NCI-H2081 (cell line): ENCODE measurements at places on chromosomes 2 and 18.

DNA sequence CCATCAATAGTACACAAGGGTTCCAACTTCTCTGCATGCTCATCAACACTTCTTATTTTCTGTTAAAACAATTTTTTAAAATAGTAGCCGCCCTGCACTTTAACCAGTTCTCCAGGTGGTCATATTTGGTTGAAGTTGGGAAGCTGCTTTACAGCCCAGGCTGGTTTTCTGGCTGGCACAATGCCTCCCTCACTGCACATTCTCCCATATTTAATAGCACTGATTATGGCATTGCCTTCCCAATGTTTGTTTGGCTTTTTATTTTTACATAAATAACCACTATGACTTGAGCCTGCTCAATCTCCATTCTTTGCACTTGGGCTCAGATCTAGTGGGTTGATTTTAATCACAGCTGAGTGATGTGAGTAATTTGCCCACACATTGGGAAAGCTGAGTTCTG lies 111.9 kb upstream of the MAP4K3 start:
- no peak for DNase-seq

DNA sequence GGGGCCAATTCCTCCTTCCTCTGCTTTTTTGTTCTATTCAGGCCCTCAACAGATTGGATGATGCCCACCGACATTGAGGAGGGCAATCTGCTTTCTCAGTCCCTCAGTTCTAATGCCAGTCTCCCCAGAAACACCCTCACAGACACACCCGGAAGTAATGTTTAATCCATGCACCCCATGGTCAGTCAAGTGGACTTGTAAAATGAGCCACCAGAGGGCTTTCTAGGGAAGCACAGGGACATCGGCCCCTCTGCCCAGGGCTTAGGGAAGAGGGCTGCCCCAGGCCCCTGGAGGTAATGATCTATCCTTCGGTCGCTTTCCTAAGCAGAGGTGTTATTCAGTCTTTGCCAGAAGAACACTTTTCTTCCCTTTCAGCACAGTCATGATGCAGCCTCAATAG lies 107.4 kb downstream of the PDCL3 start:
- no peak for DNase-seq

DNA sequence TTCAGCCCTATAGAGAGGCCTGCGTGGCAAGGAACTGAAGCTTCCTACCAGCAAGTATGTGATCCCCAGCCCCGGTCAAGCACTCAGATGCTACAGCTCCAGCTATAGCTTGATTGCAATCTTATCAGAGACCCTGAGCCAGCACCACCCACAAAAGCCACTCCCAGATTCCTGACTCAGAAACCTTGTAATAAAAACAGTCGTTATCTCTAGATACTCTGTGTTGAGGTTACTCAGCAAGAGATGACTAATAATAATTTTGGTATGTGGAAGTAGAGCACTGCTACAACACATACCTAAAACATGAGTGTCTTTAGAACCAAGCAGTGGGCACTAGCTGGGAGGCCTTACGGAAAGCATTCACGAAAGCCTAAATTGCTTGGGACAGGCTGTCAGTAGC lies 216.9 kb downstream of the UXS1 start:
- DNase-seq = no peak

DNA sequence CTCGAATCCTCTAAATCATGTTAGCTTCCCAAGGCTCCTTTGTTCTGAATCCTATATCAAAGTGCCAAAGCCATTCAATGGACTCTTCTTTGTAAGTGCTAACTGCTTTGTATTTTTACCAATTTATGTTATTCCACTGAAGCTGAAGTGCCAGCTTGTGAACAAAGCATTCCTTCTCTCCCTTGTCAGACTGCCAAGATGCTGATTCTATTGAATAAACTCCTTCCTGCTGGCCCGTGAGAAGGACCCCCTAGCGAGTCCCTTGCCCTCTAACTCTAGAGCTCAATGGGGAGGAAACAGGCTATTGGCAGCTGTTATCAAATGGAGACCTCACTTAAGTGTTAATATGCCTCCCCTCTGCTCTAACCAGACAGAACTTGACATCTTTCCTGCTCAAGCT lies 1097.9 kb upstream of the CNTNAP5 start:
- DNase-seq = no peak

DNA sequence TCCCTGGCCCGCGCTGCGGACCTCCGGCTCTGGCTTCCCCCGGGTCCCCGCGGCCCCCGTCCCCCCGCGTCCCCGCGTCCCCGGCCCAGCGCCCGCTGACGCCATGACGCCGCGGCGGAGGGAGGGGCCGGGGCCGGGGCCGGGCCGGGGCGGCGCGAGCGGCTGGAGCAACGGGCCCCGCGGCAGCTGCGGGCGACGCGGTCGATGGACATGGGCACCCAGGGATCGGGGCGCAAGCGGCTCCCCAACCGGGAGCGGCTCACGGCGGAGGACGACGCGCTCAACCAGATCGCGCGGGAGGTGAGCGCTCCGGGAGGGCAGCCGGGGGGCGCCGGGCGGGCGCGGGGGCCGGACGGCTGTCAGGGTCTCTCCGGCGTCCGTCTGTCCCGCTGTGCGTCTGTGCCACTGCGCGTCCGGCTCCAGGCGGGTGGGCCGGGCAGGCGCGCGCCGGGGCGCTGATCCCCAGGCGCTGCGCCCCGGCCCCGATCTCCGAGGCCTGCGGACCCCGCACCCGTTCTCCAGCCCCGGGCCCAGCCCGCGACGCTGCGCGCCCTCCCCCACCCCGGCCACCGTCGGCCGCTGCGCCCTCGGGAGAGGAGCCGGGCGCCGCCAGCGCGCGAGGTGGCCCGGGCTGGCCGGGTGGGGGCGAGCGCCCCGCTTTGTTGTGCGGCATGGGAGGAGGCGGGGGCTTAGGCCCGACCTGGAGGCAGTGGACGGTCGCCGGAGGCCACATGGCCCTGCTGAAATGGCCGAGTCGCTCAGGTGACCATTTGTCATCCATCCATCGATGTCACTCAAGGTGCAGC lies at the start of gene LRRFIP1:
TSS of gene LRRFIP1 (plus strand) at position 147 of the 806 bp plus-strand sequence. CDS start at position 205, 58 bp downstream.
- peak; percentile 32 for DNase-seq

DNA sequence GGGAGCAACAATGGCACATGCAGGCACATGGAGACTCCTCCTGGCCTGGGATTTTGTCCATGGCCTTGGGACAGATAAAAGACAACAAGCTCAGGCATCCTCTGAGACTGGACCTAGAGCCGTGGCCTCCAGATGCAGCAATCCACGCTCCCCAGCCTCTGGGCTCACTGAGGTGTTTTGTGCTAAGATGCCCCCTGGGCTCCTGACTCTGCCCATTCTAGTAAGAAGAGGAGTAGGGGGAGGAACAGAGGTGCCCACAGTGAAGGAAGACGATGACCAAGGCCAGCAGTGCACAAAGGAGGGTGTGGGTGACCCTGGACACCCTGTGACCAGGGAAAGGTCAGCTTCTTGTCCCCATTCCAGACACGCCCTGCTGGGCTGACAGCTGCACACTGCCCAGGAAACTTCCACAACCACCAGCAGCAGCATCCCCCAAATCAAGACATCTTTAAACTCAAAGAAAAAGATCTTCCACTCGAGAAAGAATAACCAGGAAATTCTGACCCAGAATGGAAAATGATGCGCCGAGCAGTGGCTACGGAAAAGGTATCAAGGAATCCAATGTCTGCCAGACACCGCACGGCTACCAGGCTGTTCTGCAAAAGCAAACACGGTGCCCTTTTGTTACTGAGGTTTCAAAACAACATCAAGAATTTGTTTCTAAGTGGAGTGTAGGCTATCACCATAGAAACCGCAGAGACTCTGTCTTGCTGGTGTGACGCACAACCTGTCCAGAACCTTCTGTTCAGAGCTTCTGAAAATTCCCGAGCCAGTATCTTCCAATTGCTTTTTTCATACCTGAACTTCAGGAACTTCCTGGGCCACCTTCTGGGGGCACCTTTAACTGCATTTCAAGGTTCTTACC lies 65.5 kb downstream of the ZNF516 start:
- DNase-seq = no peak

DNA sequence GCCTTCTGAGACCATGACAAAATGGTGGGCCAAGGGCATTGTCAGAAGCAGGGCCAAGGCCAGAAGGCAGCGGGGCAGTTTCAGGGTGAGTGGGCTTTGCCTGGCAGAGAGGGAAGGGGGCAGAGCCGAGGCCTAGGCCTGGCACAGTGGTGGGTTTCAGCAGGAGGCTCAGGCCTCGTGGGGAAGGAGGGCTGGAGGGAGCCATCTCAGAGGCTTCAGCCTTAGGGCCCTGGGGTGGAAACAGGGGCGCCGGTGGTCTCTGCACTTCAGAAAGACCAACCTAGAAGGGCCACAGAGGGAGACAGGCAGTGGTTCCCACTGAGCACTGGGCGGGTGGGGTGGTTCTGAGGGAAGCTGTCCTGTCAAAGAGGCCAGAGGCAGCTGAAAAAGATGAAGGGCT lies 58.0 kb upstream of the SMAD7 start:
- DNase-seq = no peak

DNA sequence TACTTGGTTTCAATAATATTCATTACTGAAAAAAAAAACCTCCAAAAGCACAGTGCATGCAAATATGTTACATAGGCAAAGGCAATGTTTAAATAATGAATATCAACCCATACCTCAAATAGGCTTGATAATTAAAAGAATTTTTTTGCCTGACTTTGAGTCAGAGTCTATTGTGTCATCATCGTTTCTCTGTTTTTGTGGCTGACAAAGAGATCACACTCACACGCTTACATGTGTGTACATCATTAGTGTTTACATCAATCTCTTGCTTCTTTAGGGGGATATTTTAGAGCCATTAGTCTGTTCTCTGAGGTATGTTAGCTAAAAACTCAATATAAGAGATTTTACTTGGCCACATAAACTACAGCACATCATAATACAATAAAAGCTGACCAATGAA lies 150.3 kb upstream of the MMADHC start:
- no peak for DNase-seq

DNA sequence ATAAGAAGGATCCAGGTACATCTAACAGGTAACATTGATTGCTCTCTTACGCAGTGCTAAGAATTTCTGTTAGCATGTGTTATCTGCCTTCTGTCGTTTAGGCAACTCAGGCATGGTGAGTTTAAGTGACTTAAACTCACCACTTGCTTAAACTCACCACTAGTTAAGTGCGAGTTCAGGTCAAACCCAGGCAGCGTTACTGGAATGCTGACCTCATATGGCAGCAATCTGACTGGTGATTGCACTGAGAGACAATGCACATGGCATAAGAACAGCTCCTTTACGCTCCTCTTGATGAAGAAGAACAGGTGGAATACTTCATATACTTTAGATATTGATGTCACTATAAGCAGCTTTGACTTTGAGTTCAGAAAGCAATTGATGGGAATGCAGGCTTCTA lies 954.1 kb downstream of the SOCS6 start:
- no peak for DNase-seq

- DNase-seq = peak; percentile 76
Measured at GRCh38 chr2:222298311-222299150, at the start of gene PAX3. PAX3 (minus strand) TSS chr2:222298998; CDS start chr2:222298615, 383 bp downstream.

DNA sequence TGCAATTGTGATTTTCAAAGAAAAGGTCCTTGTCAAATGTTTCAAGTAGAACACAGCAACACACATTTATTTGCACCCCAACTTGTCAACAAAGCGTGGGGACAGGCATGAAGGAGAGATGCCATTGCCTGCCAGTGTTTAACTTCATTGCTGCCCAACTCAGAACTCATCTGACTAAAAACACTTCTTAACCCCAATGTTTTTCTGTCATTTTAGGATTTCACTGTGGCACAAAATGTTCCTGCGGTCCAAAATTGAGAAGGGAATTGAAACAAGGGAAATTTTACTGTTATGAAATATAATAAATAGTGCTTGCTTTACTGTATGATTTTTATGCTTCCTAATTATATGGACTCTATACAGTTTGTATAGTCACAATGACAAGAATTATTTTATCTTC lies 45.7 kb downstream of the PMAIP1 start:
- no peak for DNase-seq

DNA sequence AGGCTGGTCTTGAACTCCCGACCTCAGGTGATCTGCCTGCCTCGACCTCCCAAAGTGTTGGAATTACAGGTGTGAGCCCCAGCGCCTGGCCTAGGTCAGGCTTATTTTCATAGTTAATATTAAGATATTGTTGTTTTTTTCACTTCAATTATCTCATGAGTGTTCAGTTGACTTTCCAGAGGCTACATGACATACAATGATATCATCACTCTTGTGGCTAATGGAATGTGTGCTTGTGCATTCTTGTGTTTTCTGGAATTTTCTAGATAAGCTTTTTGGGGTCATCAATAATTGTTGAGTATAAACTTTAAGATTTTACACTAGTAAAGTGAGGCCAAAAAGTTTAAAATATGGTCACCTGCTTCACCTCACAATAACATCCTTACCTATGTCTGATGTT lies 180.9 kb downstream of the FIGN start:
- DNase-seq = no peak

GRCh38 chr2:37711308-37711731 lies 39.9 kb upstream of the CDC42EP3 start:
- no peak for DNase-seq

GRCh38 chr2:172214252-172214651 lies 111.6 kb upstream of the DLX2 start:
- DNase-seq = no peak

- DNase-seq = peak; percentile 50
Measured at GRCh38 chr2:55014962-55015939, 35.0 kb downstream of the RTN4 start.

- no peak for DNase-seq
Measured at GRCh38 chr2:12618576-12618975, 98.2 kb upstream of the TRIB2 start.

- no peak for DNase-seq
Measured at GRCh38 chr2:88770016-88770415, 78.5 kb downstream of the RPIA start.

DNA sequence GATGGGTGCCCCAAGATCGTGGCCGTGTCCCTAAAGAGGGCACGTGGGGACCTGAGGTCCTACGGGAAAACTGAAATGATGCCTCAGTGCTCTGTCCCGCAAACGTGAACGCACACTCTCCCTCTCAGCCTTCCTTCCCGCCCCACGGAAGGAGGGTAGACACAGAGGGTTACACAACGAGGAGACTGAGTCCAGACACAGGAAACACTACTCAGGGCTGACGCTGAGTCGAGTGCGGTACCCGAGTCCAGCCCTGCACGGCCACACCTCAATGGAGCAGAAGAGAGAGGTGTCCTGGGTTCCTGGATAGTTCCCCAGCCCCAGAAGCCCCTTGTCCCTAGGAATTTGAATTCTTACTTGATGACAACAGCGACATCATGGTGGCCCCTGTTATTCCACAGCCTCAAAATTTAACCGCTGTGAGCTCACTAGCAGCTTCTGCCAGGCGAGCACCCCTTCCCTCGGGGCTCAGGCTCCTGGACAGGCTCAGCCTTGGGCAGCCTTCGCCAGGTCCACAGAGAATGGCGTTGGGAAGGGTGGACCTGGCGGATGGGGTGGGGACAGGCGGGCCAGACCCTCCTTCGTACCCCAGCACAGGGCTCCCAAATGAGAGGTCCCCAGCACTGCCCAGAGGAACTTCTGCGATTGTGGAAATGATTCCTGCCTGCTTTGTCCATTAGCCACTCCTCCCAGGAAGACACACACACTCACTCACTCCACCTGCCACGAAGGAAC lies 980 bp upstream of the RNPEPL1 start:
- no peak for DNase-seq

DNA sequence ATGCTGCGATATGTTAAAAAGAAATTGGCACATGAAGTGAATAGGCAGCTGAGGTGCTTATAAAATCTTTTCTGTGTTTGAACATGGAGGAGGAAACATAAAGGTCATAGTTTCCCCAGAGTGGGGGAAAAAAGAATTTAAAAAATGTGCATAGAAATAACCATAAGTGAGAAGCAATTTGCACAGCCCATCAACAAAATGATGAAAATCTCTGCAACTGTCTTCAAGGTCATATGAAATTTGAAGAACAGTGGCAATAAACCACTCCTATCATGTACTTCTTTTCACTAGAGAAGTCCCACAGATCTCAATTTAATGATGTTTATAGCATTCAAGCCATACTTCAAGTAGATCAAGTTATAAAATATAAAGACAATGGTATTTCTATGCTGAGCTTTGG lies 46.7 kb upstream of the ZNF804A start:
- DNase-seq = no peak
